ENCODE measurements at places on chromosomes 6 and 20. TPM values are rescaled to one million over a fixed set of nuclear protein-coding genes. Genes with fewer than 3 reads are reported as not detected.

GRCh38 chr20:34566978-34567891 is 8.7 kb downstream of the MAP1LC3A start:
- DNase-seq: no peak

GRCh38 chr6:166758136-166758704 is 131.2 kb upstream of the RPS6KA2 start:
- DNase-seq: no peak

- DNase-seq: no peak
Measured at GRCh38 chr20:10462516-10462915, 27.4 kb downstream of the SLX4IP start.

DNA sequence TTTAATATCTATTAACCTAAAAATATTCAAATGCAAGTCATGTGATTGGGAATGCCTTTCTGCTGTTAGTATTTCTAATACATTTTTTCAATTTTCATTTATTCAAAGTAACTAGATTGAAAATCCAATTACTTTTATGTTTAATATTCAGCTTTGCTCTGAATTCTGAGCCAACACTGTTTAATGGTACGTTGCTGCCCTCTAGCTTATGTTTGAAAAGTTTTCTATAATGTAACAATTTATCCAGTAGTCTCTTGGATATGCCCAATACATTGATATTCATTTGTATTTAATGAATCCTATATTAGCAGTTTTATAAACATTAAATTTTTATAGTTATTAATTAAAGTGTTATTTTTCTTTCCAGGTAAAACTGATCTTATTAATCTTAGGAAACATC is 47.4 kb downstream of the LGSN start:
- DNase-seq: peak; percentile 45

DNA sequence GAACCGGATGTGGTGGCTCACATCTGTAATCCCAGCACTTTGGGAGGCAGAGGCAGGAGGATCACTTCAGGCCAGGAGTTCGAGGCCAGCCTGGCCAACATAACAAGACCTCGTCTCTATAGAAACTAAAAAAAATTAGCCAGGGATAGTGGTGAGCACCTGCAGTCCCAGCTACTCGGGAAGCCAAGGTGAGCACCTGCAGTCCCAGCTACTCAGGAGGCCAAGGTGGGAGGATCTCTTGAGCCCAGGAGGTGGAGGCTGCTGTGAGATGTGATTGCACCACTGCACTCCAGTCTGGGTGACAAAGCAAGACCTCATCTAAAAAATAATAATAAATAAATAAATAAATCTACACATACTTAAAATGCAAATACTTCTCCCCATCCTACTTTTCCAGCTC is 55.2 kb upstream of the TTPAL start:
- DNase-seq: no peak

GRCh38 chr20:58619077-58619863 is 31.8 kb upstream of the STX16 start:
- DNase-seq: no peak

- DNase-seq: no peak
Measured at GRCh38 chr20:63980317-63980805, 571 bp upstream of the PRPF6 start.

GRCh38 chr20:59603781-59604541 is at the start of gene PHACTR3:
Gene PHACTR3, plus strand, starts transcription at chr20:59604540. Its CDS starts 475 bp downstream, at chr20:59605015.
- DNase-seq: no peak

DNA sequence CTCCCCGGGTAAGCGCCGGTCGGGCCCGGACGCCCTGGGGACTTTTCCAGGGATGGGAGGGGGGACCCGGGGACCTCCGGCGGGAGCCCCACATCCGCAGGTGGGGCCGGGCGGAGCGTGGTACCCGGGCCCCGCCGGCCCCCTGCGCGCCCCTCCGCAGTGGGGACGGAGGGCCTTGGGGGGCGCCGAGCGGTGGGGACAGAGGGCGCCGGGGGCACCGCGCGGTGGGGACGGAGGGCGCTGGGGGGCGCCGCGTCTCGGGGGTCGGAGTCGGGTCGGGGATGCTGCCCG is 270 bp downstream of the PLEKHG1 start:
- DNase-seq: no peak

DNA sequence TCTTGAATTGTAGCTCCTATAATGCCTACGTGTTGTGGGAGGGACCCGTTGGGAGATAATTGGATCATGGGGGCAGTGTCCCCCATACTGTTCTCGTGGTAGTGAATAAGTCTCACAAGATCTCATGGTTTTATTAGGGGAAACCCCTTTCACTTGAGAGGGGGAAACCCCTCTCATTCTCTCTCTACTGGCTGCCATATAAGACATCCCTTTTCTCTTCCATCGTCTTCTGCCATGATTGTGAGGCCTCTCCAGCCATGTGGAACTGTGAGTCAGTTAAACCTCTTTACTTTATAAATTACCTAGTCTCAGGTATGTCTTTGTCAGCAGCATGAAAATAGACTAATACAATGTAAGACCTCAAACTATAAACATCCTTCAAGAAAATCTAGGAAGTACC is 23.1 kb downstream of the PAQR8 start:
- DNase-seq: no peak

DNA sequence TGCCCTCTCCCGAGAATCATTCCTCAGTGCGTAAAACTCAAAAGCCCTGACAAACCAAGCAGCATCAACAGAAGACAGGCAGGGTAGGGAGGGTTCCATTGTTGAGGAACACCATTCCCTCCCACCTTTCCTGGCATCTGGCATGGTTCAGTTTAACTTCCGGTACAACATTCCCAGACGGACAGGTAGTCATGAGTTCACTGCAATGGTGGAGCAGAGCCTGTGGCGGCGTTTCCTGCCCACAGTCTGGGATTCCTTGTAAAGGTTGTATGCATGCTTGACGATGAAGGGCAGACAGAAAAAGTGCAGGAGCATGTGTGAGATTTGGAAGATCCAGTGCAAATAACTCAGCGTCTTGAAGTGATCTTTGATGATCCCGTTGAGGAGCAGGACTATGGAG is 42.3 kb downstream of the PIM1 start:
- no peak for DNase-seq

DNA sequence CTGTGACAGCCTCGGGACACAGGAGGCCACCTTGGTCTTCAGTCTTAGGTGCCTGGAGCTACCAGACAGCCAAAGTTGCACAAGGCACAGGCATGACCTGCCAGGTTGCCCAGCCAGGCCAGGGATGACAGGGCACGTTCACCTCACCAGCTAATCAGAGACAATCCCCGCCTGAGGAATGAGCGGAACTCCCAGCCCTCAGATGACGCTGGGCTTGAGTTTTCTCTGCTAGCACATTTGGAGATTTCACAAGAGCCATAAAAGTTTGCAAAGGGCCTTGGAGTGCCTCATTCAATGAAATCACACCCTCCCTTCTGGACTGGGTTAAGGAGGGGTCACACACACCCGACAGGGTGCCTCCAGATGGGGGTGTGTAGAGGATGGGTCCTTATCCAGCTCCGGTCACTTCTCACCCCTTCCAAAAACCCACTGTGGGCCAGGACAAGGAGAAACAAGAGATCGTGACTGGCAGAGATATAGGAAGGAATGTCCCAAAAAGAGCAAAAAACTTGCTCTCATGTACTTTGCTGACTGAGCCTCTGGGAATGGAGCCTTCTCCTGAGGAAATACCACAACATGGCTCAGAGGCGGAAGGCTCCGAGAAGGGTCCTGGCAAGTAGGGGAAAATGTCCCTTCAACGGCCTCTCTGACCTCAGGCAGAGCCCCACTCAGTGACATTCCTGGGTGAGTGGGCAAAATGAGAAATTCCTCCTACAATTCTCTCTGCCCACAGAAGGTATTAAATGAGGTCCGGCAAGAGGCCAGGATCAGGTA is 121.6 kb downstream of the ISM1 start:
- DNase-seq: no peak

GRCh38 chr6:115982453-115982852 is 78.2 kb downstream of the FRK start:
- DNase-seq: no peak

DNA sequence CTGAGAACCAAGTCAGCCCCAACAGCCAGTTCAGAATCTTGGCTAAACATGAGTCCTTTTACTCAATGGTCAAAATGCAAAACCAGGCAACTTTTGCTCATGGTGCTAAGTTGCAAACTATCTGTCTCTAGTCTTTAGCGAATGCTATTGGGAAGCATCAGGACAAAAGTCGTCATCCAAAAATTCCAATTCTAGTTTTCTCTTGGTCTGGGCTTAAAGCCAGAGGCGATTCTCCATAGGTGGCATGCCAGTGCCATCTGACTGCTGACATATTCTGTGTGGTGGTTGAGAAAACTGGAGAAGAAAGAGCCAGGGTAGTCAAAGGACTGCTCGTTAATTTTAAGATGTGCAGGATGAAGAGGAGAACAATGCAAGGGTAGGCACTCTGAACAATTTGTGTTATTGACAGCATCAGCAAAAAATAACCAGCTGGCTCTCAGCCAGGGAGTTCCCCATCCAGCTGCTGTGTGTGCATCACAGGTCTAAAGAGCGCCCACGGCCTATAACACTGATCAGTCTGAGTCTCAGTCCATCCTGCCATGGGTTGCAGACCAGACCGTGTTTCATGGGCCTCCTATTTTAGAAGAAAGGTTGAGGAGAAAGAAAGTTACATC is 313.6 kb downstream of the ALDH8A1 start:
- no peak for DNase-seq

DNA sequence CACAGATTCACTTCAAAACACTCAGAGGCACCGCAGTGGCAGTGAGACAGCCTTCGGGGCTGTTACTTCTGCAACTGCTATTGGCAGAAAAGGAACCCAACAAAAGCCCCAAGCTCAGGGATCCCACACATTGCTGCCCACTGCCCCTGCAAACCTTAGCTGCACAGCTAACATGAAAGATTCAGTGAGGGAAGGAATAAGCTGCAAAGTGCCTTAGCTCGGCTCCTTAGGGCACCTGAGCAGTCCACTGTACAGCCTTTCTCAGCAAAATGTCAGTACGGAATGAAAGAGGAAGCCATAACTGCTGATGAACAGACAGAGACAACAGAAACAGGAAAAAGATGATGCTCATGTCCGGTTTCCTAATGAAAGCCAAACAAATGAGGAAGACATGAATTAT is 179.7 kb upstream of the SHLD1 start:
- DNase-seq: no peak

GRCh38 chr20:34235875-34236274 is 5.3 kb upstream of the ASIP start:
- DNase-seq: no peak

DNA sequence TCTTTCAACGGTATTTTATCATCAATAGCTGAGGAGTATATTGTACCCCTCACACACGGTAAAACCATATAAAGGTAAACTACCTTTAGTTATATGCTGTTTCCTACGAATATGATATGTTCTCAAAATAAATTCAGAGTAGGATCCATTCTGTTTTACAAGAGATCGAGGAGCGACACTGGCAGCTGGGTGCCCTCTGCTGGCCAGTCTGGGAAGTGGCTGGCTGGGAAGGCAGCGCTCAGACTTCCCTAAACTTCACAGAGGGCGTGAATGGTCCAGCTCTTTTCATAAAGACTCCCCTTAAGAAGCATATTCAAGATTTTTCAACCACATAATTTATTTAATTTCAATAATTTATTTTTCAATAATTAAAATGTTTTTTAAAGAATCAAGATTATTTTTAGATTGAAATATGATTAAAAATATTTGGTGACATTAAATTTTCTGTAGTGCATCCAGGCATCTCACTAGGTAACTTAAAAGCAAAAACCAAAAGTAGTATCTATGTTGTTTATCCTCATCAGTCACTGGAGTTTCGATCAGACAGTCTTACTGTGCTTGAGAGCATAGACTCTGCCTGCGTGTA is 187.5 kb upstream of the PDE10A start:
- DNase-seq: peak; percentile 77

DNA sequence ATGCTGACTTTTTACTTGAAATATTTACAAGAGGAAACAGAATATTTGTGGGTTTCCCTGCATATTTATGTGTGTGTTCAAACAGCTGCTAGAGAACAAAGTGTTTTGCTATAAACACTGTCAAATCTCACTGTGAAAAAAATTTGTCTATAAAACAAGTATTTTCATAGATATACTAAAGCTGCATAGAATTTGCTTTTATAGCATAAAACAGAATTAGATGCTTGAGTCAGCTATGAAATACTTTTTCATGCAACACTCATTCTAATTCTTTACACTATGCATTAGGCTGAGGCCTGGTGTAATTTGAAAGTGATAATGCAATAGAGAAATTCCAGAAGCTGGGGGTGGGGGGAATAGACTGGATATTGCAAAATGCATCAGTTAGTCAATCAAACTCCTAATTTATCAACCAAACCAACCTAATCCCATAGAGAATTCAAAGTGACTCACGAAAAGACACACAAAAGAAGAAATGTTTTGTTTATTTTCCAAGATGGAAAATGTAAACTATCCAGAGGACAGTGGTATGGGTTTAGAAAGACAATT is 148.2 kb downstream of the LAMA2 start:
- no peak for DNase-seq

DNA sequence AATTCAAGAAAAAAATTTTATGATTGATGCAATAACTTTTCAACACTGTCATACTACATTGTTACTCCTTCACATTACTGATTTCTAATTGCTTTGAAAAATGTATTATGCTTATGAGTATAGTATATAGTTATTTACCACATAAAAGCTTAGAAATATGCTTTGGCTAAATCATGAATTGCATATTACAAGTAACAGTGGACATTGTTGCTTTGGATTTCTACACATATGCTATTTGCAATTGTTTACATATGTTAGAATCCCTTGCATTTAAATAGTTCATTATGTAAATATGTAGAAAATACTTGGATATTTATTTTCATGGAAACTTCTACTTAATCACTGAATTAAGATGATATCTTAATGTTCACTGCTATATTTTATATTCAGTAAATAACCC is 577.5 kb downstream of the QKI start:
- DNase-seq: no peak

DNA sequence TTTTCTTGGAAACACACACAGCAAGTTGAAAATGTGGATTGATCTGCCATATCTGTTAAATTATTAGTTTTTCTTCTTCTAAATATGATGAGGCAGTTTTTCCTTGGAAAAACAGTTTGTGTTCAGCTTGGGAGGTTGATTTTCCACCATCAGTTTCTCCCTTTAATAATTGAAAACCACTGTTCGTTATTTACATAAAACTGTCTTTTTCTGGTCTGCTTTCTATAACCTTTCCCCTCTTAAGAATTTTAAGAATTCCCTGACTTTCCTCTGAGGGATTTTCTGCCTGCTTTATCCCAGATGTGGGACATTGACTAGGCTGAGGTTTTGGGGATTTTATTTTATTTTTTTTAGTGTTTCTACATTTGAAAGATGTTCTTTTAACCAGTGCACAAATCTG is 27.2 kb downstream of the DSE start:
- no peak for DNase-seq

- no peak for DNase-seq
Measured at GRCh38 chr6:3549314-3549940, 92.6 kb upstream of the SLC22A23 start.

Gene SNAI1
- 1.5 TPM for total RNA-seq

Gene PACRG
- 0.81 TPM for total RNA-seq

Gene PSORS1C1
- total RNA-seq: 1.2 TPM

Gene PROKR2
- not detected for total RNA-seq

Gene SLC22A1
- total RNA-seq: 0.56 TPM

Gene CAP2
- 0.81 TPM for total RNA-seq

Gene SEMG2
- total RNA-seq: not detected

Gene POU5F1
- 1.7 TPM for total RNA-seq
